ENCODE measurements at places on chromosomes 2 and 18. TPM values are rescaled to one million over a fixed set of nuclear protein-coding genes. Genes with fewer than 3 reads are reported as not detected.

- no peak for DNase-seq
Observed at GRCh38 chr2:172374318-172375240, 52.8 kb upstream of the ITGA6 start.

DNA sequence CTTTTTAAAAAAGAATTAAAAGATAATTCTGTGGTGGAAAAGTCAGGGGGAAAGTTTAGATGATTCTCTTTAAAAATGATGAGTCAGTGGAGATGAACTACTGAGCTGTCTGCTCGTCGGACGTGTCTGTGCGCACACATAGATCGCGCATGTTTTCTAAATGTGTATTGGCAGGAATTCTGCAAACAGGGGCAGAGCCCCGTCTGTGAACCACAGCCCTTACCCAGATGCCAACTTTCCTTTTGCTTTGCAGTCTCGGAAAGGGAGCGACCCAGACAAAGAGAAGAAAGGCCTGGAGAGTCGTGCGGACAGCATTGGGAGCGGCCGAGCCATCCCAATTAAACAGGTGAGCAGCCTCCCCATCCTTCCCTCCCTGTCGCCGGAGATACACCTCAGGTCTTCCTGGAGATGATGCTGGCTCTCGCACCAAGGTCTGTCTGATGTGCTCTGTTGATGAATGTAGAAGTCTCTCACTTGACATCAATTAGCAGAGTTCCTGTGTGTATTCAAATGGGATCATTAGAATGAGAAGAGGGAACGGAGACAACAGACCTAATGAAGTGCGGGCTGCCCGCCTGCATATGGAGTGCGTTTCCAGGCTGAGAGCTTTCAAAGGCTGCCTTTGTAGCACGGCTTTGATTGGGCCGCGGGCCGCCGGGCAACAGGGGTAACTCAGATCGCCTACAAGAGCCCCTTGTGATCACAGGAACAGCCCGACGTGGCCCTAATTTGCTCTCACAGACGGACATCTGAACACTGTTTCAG is 313.3 kb downstream of the AGAP1 start:
- no peak for DNase-seq

GRCh38 chr2:20222014-20222768 is 2.7 kb downstream of the SDC1 start:
- DNase-seq = no peak

DNA sequence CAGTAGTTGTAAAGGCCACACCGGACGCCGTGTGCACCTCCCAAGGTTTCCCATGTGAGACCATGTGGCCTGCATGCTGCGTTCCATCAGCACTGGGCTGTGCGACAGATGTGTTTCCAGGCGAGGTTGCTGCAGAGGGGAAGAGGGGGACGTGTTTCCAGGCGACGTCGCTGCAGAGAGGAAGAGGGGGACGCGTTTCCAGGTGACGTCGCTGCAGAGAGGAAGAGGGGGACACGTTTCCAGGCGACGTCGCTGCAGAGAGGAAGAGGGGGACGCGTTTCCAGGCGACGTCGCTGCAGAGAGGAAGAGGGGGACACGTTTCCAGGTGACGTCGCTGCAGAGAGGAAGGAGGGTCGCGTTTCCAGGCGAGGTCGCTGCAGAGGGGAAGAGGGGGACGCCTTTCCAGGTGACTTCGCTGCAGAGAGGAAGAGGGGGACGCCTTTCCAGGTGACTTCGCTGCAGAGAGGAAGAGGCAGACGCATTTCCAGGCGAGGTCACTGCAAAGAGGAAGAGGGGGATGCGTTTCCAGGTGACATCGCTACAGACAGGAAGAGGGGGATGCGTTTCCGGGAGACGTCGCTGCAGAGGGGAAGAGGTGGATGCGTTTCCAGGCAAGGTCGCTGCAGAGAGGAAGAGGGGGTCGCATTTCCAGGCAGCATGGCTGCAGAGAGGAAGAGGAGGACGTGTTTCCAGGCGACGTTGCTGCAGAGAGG is 24.5 kb downstream of the NFATC1 start:
- DNase-seq = no peak

The SLC5A7 gene
- not detected for total RNA-seq

DNA sequence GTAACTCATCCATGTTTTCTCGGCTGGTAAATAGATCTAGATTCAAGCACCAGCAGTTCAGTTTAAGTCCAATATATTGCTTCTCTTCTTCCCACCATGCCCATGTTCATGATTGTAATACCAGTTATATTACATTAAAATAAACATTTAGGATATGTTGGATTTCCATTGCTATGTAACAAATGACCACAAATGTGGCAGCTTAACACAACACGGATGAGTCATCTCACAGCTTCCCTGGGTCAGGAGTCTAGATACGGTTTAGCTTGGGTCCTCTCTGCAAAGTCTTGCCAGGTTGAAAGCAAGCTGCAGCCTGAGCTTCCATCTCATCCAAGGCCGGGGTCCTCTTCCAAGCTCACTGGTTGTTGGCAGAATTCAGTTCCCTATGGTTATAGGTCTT is 39.4 kb upstream of the SMAD2 start:
- no peak for DNase-seq

DNA sequence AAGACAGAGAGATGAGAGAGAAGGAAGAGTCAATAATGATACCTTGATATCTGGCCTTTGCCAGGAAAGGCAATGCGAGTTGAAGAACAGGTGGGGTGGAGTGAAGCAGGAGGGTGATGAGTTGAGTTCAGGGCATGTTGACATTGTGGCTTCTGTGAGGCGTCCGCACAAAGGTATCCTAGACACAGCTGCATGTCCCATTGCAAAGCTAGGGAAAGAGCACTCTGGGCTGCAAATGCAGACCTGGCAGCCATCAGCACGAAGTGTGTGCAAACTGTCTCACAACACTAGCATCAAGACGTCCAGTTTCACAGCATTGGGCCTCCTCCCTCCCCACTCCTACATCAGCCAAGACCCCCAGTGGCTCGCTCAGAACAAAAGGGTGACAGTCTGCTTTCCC is 36.1 kb downstream of the TEX51 start:
- no peak for DNase-seq

DNA sequence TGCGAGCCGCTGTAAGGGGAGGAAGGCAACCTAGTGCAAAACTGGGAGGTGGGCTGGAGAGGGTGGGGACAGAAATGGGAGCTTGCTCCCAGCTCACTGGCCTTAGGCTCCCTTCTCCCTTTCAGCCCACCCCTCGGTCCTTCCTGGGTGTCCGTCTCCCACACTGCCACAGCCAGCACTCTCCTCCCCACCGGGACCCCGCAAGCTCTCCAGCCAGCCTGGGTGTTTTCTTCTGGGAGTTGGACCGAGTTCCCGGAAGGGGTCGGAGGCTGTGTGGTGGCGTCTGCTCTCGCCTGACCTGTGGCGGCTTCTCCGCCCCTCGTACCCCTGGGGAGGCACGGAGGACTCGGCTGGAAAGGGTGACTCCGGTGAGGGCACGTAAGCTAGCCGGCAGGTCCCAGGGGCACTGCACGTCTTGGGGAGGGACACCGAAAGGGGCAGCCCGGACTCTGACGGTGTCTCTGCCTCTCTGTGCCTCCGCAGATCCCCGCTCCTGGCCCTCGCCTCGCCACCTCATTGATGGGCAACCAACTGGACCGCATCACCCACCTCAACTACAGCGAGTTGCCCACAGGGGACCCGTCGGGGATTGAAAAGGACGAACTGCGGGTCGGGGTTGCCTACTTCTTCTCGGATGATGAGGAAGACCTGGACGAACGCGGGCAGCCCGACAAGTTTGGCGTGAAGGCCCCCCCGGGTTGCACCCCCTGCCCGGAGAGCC is 1.1 kb downstream of the LRATD1 start:
- DNase-seq = no peak

- DNase-seq = no peak
Observed at GRCh38 chr18:9552616-9553015, 61.7 kb downstream of the PPP4R1 start.

DNA sequence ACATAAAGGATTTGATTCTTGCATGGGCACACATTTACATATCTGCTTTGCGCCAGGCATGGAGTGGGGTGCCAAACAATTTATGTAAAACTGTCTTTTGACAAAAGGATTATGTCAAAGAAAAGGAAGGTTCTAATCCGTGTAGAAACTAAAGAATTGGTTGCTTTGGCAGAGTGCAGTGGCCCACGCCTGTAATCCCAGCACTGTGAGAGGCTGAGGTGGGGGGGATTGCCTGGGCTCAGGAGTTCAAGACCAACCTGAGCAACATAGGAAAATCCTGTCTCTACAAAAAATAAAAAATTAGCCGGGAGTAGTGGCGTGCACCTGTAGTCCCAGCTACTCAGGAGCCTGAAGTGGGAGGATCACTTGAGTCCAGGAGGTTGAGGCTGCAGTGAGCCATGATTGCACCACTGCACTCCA is 1.1 kb upstream of the MTERF4 start:
- DNase-seq = no peak

- DNase-seq = no peak
Observed at GRCh38 chr2:7048762-7049294, 131.6 kb downstream of the RNF144A start.

- DNase-seq = no peak
Observed at GRCh38 chr2:64626963-64627760, 26.6 kb downstream of the SERTAD2 start.

GRCh38 chr2:240819858-240820606 is at the start of gene KIF1A:
Gene KIF1A, minus strand, starts transcription at chr2:240820219. Its CDS starts 22,467 bp downstream, at chr2:240797752.
- no peak for DNase-seq

The CPO gene
- total RNA-seq = not detected

GRCh38 chr2:151238527-151239487 is 22.9 kb downstream of the RBM43 start:
- no peak for DNase-seq

The B4GALT6 gene
- 3.8 TPM for total RNA-seq

The EGR4 gene
- not detected for total RNA-seq

The TCF7L1 gene
- 0.07 TPM for total RNA-seq

- no peak for DNase-seq
Observed at GRCh38 chr2:224776795-224777558, 60.8 kb upstream of the CCDC195 start.

GRCh38 chr2:98245491-98245890 is 100.8 kb upstream of the CNGA3 start:
- no peak for DNase-seq

The NPHP1 gene
- 1.6 TPM for total RNA-seq

DNA sequence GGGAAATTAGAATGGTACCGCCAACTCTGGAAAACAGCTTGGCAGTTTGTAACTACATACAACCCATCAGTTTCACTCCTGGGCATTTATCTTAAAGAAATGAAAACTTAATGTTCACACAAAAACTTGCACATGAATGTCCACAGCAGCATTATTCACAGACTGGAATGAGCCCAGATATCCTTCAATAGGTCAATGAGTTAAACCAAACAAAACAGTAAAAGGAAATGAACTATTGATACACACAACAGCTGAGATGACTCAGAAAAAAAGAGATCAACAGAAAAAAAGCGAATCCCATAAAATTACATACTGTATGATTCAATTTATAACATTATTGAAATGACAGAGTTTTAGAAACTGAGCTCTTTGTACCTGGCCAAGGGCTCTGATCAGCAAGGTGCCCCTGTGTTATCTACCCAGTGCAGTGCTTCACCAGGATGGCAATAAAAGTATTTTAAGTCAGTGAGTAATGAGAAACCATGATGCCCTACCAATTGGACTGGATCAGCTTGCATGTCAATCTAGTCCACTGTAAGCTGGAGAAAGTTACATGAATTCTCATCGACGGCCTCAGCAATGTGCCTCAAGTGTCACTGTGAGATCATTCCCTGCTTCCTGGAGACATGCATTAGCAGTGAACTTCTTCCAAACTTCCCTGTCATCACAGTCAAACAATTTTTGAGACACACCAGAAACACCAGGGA is 21.9 kb downstream of the TMEM237 start:
- DNase-seq = no peak

DNA sequence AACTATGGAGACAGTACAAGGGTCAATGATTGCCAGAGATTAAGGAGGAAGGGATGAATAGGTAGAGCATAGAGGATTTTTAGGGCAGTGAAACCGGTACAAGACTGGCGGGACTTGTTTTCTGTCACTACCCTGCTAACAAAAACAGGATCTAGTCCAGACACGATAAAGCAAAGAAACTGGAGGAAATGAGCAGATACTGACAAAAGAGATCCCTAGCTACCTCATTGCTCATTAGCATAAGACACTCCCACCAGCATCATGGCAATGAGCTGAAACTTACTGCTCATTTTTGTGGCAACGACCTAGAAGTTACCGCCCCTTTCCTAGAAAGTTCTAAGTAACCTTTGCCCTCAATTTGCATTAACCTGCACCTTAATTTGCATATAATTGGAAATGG is 131.2 kb downstream of the ETAA1 start:
- DNase-seq = no peak

All from activated B cell treated with CpG ODN at 0.5 μM for 24 hours (primary cell).